ENCODE measurements at places on chromosomes 1 and 21. TPM values are rescaled to one million over a fixed set of nuclear protein-coding genes. Genes with fewer than 3 reads are reported as not detected.

- no peak for DNase-seq
Measured at GRCh38 chr1:208040821-208041297, 129.9 kb upstream of the CD34 start.

GRCh38 chr21:18477043-18477442 is 73.5 kb upstream of the TMPRSS15 start:
- DNase-seq: no peak

The KCNA3 gene
- under 0.01 TPM for total RNA-seq

The MASP2 gene
- total RNA-seq: not detected

- DNase-seq: no peak
Measured at GRCh38 chr1:223077247-223077833, 65.7 kb downstream of the TLR5 start.

The ADAMTS5 gene
- 1.1 TPM for total RNA-seq

GRCh38 chr21:32674038-32674437 is 53.8 kb downstream of the SYNJ1 start:
- no peak for DNase-seq

- no peak for DNase-seq
Measured at GRCh38 chr21:32861866-32862265, 90.3 kb upstream of the PAXBP1 start.

The PIGP gene
- 4.1 TPM for total RNA-seq

The IQCC gene
- 2.2 TPM for total RNA-seq

GRCh38 chr1:3310718-3311400 is 143.6 kb upstream of the ARHGEF16 start:
- DNase-seq: no peak

The LRRC38 gene
- total RNA-seq: not detected

GRCh38 chr1:167229719-167230385 is 9.2 kb downstream of the POU2F1 start:
- DNase-seq: no peak

- peak; percentile 74 for DNase-seq
Measured at GRCh38 chr1:77424236-77424635, 142.4 kb downstream of the AK5 start.

DNA sequence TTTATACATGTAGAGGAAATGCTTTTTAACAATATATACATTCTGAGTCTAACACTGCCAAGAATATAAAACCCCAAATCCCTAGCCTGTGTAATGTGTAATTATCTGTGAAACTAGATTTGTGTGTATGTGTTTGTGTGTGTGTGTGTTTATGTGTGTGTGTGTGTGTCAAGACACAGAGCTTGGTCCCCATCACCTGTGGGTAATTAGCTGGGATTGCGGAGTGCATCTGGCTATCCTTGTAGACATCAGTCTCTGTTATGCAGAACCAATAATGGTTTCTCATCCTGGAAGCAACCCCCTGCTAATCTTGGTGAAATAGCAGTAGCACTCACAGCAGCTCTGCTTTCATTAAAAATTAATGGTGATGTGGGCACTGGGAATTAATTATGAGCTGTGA is 26.3 kb upstream of the ST6GALNAC3 start:
- DNase-seq: no peak

GRCh38 chr21:17976691-17977090 is 157.5 kb upstream of the C21orf91 start:
- DNase-seq: no peak

The TMEM53 gene
- total RNA-seq: 2.2 TPM

DNA sequence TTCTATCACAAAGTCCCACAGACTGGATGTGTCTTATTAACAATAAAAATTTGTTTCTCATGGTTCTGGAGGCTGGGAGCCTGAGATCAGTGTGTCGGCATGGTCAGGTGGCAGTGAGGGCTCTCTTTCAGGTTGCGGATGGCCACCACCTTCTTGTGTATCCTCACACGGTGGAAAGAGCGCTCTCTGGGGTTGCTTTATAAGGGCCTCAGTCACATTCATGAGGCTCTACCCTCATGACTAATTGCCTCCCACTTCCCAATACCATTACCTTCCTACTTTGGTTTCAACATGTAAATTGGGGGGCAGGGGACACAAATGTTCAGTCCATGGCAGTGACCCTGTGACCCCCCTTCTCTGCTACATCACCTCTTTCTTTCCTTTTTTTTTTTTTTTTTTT is 20.7 kb upstream of the MX1 start:
- DNase-seq: no peak

DNA sequence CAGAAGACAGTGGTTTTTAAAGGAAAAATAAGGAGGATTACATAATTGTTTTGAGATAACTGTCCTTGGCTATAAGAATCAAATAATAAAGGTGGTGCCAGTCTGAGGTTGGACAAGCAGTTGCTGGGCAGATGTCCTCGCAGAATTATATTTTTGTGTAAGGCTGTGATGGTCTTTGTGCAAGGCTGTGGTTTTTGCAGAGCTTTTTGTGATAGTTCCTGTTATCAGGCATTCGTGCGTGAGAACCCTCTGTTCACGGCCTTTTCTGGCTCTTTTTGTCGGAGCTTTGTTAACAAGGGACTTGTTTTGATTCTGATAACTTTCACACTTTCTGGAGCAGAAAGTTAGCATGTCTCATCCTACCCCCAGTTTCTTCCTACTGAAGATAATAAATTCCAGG is 33.4 kb downstream of the SH3BP5L start:
- no peak for DNase-seq

DNA sequence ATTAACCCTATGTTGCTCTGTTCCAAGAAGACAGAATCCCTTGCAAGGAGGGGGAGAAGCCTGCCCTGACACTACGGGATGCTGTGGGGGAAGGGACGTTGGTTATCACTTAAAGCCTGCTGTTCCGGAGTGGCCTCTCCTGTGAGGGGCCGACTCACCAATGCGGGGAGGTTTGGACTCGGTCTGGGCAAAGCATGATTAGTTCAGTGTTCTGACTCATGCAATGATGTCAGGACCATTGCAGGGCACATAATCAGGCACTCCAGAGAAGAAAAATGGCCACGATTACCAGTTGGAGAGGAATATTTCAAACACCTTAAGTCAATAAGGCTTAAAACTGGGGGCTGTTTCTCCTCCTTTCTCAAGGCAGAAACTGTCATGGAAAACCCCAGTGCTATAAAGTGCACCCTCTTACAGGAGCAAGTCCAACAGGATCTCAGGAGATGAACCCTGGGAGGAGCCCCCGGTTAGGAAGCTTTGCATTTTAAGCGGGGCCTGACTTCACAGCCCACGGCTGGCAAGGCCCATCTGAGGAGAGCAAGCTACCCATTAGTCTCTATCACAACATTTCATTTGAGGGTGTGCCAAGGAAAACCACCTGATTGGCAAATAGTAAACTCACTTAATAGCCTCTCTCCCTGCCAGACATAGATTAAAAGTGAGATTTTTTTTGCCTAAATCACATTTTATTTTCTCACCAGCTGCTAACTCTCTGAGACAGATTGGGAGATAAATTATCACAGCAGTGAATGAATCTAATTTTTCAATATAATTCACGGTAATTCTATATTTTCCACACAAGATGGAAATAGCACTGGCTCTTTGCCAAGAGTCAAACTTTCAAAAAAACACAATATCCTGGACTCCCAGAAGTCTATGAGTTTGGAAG is 202.5 kb downstream of the C1orf94 start:
- no peak for DNase-seq

The RGS18 gene
- total RNA-seq: 0.18 TPM

The CYP4X1 gene
- not detected for total RNA-seq

- peak; percentile 3 for DNase-seq
Measured at GRCh38 chr1:36653850-36654249, 171.1 kb upstream of the CSF3R start.

DNA sequence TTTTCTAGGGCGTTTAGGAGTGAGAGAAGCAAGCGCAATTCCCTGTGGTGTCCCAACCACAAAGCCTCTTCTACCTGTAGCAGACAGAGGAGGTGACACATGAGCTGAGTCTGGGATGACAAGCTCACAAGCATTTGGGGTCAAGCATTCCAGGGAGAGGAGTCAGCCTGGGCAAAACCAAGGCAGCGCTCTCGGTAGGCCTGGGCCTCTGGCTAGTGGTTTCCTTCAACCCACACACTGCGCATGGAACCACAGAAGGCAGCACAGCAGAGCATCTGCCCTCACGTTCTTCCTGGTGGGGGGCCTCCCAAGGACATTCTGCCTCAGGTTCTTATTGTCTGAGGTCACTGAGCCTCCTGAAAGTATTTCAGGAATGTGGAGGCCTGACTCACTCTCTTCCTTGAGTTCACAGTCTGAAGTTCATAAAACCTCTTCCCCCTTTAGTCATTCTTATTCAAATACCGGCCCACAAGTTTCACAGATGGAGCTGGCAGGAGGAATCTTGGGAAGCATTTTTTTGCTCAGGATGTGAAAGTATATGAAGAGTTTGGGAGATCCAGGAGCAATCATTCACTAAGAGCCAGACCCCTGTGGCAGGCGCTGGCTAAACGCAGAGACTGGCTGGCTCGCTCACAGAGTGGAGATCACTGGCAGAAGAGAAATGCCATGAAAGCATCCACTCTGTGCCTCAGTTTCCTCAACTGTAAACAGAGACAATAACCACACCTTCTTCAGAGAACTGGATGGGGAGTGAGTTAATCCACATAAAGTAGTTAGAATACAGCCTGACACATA is 26.8 kb downstream of the CCN1 start:
- peak; percentile 100 for DNase-seq

DNA sequence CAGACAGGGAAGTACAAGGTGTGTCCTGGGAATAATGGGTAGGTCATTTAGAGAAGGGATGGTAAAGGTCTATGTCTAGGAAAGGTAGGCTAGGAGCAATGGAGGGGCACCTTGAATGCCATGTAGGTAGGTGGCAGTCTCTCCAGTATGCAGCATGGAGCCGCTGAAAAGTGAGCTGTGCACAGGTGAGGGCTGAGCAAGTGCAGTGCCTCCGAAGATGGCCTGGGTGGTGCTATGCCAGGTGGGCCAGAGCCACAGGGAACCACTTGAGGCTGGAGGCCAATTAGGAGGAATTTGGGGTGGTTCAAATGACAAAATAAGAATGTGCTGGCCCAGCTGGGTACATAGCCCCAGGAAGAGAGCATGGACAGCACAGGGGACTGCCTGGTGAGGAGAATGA is 25.0 kb downstream of the RNU5D-1 start:
- no peak for DNase-seq

DNA sequence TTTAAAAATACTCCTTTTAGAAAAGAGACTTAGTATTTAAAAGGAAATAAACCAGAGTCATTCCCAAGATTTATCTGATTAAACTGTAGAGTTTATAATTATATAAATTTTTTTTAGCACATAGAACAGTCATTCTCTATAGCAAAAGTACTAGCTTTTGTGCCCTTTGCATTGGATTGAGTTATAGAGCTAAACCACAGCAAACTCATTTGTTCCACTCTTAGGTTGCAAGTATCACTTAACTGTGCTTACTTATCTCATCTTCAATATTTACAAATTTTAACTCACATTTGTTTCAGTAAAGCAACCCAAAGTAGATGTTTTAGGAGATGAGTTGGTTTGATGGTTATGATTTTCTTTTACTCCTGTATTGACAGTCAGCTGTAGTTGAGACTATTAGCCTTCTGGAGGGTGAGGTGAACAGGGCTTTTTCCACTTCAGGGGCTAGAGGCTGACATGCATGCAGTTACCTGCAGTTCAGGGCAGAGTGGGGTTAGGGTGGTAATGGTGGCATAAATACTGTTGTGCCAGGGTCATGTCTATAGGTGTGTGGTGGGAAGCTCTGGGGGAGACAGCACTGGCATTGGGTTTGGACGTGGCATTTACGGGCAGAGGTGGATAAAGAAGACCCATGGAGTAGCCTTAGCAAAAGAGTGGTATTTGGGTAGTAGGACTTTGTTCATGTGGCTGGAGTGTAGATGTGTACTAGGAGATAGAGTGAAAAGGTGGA is 42.1 kb downstream of the DYRK1A start:
- DNase-seq: no peak

The TYW3 gene
- total RNA-seq: 16.5 TPM

DNA sequence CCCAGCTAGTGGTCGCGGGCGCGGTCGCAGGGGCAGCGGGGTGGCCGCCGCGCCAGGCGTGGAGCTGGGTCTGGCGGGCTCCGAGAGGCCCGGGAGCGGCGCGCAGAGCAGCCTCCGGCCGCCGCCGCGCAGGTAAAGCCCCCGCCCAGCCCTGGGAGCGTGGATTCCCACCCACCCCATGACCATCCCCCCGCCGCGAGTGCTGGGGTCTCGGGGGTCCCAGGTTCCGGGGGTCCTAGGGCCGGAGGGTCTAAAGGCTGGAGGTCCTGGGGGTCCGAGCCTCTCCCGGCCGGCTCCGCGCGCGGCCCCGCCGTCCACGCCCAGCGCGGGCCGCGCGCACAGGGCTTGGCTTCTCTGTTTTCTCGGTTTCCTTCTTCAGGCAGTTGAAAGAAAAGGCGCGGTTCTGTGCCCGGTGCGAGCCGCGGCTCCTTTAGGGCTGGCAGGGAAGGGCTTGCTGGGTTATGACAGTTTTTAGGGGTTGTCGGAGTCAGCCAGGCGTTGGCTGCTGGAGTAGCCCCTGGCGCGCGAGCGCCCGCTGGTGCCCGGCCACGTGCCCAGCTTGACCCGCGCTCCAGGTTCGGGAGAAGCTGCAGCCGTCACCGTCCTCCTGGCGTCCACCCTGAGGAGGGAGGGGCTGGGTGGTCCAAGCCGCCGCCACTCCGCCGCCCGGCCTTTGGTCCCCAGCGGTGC is 359 bp downstream of the LRRC3 start:
- DNase-seq: no peak

GRCh38 chr1:8987881-8988617 is 38.2 kb downstream of the SLC2A7 start:
- DNase-seq: peak; percentile 32

- peak; percentile 98 for DNase-seq
Measured at GRCh38 chr1:14742181-14742980, 143.9 kb downstream of the KAZN start.

The COL6A2 gene
- total RNA-seq: 222 TPM

- DNase-seq: no peak
Measured at GRCh38 chr1:8992936-8993687, 33.1 kb downstream of the SLC2A7 start.

Measured in IMR-90 (cell line).